BJ (cell line): ENCODE measurements at places on chromosomes 4 and X. TPM values are rescaled to one million over a fixed set of nuclear protein-coding genes. Genes with fewer than 3 reads are reported as not detected.

The LDB2 gene
- polyA plus RNA-seq = 79.7 and 97.9 TPM in 2 replicates

- no peak for DNase-seq
Observed at GRCh38 chrX:14607446-14607985, 78.2 kb downstream of the GLRA2 start.

DNA sequence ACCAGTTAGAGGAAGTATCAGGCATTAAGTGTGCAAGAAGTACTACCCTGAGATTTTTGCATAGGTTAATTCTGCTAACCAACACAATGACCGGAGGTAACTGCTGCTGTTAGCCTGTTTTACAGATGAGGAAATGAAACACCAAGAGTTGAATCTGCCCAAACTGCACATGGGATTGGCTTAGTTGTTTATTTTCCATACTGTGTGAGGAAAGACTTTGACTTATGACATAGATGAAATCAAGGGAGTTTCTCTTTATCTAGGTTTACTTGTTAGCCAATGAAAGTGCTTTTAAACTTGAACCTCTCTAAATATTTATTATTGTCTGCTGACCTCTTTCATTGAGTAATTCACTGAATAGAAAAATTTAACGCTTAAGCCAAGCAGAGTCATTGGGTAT lies 10.3 kb downstream of the GUCY1B1 start:
- DNase-seq = no peak

- no peak for DNase-seq
Observed at GRCh38 chr4:114727461-114727860, 128.9 kb downstream of the UGT8 start.

- DNase-seq = no peak
Observed at GRCh38 chrX:16696956-16697355, 15.5 kb downstream of the CTPS2 start.

GRCh38 chrX:153317306-153317705 lies 4.3 kb downstream of the PNMA6F start:
- DNase-seq = no peak

GRCh38 chrX:53718073-53718472 lies 31.6 kb upstream of the HUWE1 start:
- no peak for DNase-seq
